ENCODE measurements at places on chromosomes 11 and 22.

DNA sequence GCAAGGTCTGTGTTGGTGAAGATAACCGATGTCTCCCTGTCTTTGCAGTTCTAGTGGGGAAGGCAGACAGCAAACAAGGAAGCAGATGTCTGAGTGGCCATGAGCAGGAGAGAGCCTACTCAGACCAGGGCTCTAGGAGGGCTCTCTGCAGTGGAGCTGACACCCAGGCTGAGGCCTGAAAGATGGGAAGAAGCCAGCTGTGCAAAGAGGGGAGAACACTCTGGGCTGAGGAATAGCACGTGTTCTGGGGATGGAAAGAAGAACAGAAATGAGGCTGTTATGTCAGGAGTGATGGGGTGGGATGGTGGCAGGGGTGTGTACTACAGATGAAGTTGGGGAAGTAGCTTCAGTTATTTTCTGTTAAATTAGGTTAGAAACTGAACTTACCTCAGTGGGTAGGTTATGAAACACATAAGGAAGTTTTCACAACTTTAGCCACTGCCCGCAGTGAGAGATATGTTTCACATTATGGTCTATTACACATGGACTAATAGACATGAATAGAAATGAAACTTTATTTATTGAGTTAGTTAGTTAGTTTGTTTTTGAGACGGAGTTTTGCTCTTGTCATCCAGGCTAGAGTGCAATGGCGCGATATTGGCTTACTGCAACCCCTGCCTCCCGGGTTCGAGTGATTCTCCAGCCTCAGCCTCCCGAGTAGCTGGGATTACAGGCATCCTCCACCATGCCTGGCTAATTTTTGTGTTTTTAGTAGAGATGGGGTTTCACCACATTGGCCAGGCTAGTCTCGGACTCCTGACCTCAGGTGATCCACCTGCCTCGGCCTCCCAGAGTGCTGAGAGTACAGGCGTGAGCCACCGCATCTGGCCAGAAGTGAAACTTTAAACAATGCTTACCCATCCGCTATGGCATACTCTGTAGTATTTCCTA is 7.8 kb downstream of the DCPS start:
- DNase-seq: no peak

DNA sequence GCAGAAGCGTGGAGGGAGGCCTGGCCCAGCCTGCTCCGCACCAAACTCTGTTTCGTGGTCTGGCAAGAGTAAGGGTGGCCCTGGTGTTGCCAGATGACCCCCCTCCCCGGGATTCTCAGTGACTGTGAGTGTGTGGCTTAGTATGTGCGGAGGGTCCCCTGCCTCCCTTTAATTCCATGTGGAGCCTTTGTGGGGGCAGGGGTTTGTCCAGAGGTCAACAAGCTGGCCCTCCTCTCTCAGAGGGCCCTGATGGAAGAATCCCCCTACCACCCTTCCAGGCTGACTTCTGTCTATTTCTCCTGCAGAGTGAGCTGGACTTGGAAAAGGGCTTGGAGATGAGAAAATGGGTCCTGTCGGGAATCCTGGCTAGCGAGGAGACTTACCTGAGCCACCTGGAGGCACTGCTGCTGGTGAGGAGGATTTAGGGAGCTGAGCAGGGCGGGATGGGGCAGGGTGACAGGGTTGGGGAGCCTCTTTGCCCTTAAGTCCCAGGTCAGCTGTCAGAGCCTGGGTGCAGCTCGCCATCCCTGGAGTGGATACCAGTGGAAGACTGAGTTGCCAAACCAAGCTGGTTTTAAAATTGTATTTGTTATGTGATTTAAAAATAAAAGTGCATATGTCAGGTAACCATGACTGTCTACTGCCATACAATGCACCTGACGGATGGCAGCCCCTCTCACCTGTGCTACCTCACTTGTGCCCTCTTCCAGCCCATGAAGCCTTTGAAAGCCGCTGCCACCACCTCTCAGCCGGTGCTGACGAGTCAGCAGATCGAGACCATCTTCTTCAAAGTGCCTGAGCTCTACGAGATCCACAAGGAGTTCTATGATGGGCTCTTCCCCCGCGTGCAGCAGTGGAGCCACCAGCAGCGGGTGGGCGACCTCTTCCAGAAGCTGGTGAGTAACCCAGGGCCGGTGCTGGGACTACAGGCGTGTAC is 80.6 kb downstream of the BCR start:
- no peak for DNase-seq

DNA sequence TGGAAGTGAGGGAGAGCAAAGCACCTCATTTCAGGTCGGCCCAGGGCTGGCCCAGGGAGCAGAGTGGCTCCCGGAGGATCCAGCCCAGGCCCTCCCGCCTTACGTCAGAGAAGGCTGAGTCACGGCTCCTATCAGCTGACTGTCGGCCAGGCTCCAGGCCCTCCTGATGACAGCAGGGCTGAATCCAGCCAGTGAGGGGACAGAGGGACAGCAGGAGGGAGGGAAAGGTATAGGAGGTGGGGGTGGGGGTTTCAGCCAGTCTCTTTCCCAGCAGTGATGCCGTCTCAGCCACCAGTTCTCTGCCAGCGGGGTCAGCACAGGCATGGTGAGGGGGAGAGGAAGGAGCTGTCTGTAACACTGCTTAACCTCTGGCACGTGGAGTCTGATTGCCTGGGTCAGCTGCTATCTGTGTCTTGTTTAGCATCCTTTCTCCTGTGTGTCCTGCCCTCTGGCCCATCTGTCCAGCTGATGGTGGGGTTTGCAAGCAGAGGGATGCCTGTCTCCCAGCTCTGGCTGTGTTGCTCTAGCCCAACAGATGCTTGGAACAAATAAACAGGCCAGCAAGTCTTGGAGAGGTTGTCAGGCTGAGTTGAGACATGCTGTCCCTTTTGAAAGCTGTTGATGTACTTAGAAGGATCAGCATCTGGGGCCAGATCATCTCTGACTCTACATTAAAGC is 74.0 kb downstream of the ADAMTS15 start:
- no peak for DNase-seq

GRCh38 chr11:119195680-119196079 is 10.4 kb downstream of the NHERF4 start:
- no peak for DNase-seq

DNA sequence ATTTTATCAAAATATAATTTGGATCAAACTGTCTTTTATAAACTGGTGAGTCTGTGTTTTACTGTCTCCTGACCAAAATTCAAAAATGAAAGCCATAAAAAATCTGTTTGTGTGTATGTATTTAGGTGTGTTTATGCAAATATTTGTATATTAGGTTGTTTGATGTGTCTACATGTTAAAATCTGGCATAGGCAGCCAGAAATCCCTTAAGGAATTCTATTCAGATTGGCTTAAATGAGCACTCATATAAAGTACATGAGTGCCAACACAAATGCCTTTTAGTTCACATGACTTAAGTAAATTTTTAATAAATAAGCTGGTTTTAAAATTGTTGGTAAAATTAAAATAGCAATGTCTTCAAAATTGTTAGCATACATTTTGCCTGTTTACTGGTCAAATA is 133.3 kb upstream of the GUCY1A2 start:
- DNase-seq: no peak

DNA sequence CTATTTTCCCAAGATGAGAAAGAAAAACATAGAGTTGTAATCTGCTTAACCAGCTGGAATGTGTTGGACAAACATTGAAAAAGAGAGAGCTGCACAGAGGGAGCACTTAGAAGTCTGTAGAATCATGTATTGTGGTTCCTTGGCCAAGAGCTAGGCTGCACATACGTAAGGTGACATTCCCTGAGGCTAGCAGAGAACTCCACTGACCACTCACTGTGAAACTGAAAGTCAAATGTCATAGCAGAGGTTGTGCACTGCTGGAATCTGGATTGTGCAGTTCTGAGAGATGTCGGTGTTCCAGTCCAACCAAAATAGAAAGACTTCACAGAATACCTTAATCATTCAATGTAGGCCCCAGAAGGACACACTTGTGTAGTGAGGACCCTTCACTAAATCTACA is 772.8 kb upstream of the RAG2 start:
- no peak for DNase-seq

- no peak for DNase-seq
Measured at GRCh38 chr22:23376256-23376655, 195.9 kb downstream of the BCR start.

- peak; percentile 12 for DNase-seq
Measured at GRCh38 chr11:92670308-92670890, 299.1 kb upstream of the MTNR1B start.

GRCh38 chr11:119671051-119671450 is 57.9 kb downstream of the NECTIN1 start:
- no peak for DNase-seq

GRCh38 chr22:30158277-30158676 is 78.0 kb downstream of the HORMAD2 start:
- no peak for DNase-seq

DNA sequence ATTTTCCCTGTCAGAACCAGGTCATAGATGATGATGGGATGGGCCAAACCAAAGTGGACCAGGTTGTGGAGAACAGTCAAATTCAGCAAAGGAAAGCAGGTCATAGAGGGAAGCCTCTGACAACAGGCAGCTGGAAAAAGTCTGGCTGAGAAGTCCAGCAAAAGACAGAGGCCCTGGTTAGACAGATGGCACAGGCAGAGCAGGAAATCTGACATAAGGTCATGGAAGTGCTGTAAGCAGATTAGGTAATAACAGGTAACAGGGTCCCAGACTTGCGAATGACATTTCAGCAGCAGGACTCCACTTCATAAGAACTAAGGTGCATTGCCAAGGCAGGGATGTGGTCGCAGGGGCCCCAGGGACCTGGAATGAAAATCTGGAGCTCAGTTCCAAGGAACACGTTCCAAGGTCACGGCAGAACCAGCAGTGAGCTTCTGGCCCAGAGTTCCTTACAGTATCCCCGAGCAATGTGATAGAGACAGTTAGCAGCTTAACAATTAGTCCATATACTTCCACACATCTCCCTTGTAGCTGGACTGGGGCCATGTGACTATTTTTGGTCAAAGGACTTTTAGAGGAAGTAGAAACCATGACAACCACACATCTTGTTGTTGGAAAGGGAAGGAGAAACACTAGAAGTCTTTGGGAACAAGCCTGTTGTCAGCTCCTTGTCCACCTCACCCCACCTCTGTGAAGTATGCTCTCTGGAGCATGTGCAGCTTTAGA is 75.4 kb downstream of the ME3 start:
- no peak for DNase-seq

DNA sequence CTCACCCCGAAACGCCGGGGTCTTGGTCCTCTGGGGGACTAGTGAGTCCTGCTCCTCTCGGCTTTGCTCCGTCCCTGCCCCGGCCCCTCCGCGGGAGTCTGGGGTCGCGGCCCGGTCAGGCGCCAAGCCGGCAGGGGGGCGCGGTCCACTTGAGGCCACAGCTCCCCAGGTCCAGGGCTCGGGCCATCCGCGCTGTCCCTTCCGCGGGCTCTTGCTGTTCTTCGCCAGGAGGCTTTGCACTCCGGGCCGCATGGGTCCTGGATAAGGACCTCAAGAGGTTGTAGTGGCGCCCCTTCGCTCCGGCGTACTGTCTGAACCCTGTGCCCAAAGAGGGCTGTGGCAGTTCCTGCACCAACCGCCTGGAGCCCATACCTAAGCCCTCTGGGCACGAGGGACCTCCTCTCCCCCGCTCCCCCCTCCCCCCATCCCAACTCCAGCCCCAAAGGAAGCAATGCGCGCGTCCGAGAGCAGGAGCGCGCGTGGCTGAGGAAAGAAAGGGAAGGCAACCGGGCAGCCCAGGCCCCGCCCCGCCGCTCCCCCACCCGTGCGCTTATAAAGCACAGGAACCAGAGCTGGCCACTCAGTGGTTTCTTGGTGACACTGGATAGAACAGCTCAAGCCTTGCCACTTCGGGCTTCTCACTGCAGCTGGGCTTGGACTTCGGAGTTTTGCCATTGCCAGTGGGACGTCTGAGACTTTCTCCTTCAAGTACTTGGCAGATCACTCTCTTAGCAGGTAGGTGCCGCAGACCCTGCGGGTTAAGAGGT is at the start of gene ADM:
Gene ADM, plus strand, starts transcription at position 579 of the 767 bp plus-strand sequence. CDS start 628 bp downstream, outside the sequence.
- peak; percentile 79 for DNase-seq

- no peak for DNase-seq
Measured at GRCh38 chr11:15112131-15112541, 2.6 kb upstream of the INSC start.

DNA sequence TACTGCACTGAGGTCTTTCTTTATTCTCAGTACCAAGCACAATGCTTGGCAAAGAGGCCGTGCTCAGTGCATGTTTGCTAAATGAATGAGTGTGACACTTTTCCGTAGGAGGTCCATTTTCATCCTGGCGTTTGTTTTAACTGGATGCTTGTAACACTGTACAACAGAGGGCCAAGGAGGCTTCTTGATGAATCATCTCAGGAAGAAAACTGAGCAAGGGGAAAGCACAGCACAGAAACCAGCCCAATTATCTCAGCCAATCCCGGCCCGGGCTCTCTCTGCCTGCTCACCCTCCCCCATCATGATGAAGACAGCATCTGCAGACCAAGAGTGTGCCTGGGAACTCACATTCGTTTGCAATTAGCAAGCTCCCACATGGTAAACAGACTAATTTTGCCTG is 570.3 kb downstream of the OPCML start:
- DNase-seq: peak; percentile 9

GRCh38 chr22:39245130-39246039 is 603 bp upstream of the PDGFB start:
- no peak for DNase-seq

DNA sequence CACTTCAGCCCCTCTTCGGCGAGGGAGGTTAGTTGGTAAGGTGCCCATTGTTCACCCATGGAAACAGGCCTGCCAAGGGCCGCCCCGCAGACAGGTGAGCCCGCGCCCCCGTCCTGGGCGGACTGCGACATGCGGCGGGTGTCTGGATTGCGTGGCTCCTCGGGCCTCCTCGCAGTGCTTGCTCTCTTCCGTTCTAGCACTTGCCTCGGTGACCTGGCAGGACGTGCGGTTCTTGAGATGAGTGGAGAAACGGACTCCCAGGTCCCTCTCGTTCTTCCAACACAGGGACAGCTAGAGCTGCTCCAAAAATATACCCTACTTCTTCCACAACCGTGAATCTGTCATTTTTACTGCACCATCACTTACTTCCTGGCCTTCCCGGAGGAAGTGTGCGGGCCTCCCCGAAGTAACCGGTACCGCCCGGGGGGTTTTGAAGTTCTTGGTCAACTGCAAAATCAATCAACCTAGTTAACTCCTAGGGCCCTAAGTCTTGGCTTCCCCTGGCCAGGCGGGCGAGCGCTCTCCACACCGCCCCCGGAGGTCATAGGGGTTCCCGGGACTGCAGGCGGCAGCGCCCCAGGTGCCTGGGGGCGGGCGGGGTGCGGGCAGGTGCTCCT is 745 bp upstream of the ZBTB44 start:
- DNase-seq: no peak

DNA sequence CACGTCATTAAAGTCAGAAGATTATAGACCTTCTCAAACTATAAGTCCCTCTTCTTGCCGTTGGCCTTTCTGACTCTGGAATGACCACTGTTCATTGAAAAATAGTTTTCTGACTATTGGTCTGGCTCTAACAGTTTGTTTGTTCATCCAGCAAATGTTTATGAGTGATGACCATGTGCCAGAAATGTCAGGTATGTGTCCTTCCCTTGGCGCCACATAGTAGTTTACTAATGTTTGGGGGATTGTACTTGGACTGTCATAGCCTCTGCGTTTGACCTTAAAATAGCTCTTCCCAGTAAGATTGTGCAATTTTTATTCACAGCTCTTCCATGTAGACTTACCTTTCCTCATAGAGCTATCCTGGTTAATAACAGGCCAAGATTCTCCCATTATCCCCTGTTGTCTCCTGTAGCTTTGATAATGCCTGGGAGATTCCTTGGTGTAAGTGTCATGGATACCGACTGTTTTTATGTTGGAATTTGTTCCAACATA is 13.7 kb downstream of the MCAM start:
- DNase-seq: no peak

- DNase-seq: no peak
Measured at GRCh38 chr11:109512680-109513079, 90.7 kb downstream of the C11orf87 start.

All from NCI-H748 treated with DMSO at 0.1 percent for 48 hours (cell line).